ENCODE measurements at places on chromosomes 4 and X. TPM values are rescaled to one million over a fixed set of nuclear protein-coding genes. Genes with fewer than 3 reads are reported as not detected.

DNA sequence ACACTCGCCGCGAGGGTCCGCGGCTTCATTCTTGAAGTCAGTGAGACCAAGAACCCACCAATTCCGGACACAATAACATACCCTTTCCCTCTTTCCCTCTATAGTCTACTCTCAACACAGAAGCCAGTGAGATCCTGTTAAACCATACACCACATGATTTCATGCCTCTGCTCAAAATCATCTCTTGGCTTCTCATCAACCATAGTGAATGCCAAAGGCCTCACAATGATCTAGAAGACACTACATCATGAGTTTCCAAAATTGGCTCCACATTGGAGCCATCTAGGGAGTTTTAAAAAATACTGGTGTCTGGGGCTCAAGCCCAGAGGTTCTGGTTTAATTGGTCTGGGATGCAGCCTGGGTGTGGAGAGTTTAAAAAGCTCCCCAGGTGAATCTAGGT lies 124.5 kb downstream of the EFNB1 start:
- no peak for DNase-seq

- DNase-seq, result no peak
These were observed 137.6 kb downstream of the PTTG2 start for GRCh38 chr4:38097818-38098217.

DNA sequence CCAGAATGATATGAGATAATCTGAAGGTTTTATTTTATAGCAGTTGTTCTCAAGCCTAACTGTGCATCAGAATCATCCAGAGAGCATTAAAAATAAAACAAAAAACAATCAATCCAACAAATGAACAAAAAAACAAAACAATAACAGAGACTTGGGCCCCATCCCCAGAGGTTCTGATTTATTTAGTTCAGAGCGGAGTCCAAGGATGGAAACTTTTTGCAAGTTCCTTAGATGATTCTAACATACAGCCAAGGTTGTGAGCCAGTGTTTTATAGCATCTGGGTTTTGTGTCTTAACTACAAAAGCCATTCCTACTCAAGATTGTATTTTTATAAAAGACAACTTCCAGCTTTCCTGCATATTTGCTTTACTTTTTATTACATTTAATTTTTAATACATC lies 59.4 kb upstream of the GRPR start:
- DNase-seq, result no peak

The EGF gene
- 2.5 TPM for total RNA-seq

DNA sequence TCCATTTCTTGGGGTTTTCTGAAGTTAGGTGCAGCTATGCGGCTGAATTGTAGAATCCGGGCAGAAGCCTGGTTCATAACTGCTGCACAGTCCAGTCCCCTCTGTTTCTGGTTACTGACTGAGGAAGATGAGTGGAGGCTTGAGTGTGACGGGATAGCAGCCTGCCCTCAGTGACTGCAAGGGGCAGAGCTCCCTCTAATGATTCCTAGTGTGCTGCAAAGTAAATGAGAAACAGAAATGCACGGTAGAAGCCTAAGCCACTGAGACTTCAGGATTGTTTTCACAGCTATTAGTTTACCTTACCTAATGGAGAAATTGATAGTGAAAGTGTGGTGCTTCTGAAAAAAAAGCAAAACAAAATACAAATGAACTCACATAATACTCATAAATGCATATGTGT lies 189.2 kb downstream of the GPM6A start:
- no peak for DNase-seq
